ENCODE measurements at places on chromosomes 16 and 17.

DNA sequence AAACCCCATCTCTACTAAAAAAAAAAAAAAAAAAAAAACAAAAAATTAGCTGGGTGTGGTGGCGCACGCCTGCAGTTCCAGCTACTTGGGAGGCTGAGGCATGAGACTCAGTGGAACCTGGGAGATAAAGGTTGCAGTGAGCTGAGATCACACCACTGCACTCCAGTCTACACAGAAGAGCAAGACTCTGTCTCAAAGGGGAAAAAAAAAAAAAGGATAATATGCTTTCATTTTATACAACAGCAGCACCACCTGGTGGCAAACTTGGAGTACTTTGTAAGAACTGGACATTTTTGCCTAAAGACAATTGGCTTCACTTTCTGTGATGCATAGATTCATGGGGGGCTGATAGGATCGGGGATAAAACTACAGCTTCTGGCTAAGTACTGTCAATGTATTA is 8.5 kb downstream of the CHTF8 start:
- no peak for DNase-seq

DNA sequence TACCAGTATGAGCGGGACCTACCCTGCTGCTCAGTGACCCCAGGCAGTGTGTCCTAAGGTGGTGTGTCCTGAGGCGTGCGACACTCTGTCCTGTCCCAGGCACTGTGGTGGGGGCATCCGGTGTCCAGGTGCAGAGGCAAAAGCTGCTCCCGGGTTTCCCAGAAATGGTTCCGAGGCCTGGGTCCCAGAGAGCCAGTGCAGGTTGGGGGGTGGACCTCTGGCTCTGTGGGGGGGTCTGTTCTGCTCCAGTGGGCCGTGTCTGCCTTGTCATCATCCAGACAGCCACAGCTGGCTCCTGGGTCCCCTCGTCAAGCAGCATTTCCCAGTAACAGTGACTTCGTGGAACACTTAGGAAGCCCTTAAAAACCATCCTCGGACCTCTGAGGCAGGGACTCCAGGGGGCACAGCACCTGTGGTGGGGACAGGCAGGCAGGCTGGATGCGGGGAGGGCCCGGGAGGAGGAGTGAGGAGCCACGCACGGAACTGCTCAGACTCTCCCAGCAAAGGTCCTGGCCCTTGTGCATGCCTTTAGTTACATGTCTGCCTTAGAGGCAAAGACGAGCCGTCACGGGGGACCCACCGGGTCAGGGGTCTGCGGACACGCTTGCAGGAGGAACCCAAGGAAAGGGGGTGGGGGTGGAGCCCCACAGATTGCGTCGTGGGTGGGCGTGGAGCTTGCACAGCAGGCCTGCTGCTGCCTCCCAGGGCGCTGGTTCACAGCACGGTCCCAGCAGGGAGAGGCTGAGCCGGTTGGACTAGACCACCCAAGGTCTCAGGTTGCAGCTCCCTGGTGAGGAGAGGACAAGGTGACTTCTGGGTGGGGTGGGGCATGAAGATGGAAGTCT is 5.6 kb downstream of the SLC16A3 start:
- no peak for DNase-seq

GRCh38 chr16:16033208-16033717 is 83.8 kb downstream of the ABCC1 start:
- no peak for DNase-seq

DNA sequence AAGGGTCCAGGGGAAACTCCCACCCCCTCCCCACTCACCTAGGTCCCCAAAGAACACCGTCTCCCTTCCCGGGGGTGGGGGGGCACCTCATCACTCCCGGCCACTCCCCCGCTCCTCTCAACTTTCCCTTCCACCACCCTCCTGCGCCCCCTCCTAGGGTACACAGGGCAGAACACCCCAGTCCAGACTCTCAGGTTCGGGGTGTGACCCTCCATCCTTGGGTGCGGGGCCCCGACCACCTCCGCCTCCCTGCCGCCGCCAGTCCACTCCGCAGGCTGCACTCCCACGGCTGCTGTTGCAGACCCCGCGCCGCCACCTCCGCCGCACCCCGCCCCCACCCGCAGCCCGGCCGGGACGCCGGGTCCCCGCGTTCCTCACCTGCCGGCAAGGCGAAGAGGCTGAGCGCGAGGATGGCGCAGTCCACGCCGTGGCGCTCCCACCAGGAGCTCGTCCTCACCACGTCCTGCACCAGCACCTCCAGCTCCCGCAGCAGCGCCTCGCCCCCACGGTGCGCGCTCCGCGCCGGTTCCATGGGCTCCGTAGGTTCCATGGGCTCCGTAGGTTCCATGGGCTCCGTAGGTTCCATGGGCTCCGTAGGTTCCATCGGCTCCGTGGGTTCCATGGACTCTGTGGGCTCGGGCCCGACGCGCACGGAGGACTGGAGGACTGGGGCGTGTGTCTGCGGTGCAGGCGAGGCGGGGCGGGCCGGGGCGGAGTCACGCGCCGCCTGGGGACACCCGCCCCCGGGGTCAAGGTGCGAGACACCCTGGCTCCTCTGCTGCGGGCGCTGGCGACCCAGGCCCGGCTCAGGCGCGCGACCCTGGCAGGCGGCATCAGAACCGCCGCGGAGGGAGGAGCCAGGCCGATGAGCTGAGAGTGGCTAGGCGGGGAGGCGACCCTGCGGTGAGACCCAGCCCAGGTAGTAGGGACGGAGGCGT is at the start of gene FADS6:
TSS of gene FADS6 (minus strand) at position 660 of the 938 bp plus-strand sequence. CDS start at position 622, 38 bp downstream.
- no peak for DNase-seq

- no peak for DNase-seq
Measured at GRCh38 chr17:80832266-80832676, 159.4 kb upstream of the CHMP6 start.

DNA sequence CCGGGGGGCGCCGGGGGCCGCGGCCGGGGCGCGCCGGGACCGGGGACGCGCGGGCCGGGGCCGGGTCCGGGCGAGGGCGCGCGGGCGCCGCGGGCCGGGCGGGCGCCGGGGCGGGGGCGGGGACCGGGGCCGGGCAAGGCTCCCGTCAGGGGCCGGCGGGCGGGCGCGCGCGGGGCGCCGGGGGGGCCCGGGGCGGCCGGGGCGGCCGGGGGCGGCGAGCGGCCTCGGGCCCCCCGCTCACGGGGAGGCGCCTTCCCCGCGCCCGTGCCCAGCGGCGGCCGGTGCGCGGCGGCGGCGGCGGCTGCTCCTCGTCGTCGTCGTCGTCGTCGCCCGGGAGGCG is 563 bp downstream of the ZCCHC14 start:
- no peak for DNase-seq

DNA sequence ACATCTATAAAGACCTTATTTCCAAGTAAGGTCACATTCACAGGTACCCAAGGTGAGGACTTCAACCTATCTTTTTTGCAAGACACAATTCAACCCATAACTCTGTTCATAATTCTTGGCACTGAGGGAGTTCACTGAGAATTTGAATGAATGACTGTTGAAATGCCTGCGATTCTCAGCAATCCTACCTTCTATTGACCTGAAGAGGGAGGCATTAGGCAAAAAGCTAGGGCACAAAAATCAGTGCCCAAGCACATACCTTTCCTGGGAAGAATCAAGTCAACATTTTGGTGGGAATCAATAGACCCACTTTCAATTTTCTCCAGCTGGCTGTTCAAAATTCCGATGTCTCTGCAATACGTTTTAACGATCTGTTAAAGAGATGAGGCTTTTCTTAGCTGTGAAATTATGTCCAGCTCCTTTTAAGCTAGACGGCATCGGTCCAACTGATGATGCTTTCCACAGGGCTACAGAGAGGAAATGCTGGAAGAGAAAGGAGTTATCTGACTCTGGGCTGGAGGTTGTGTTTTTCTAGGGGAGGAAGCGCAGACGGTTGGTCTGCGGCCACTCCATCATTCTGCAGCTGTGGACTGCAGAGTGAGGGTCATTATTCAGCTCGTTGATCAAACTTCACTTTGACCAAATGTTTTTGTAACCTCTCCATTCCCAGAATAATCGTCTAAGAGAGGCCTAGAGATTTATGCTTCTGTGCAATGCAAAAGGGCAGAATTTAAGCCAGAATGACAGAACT is 25.2 kb downstream of the BCO1 start:
- DNase-seq: peak; percentile 20
